ENCODE measurements at places on chromosomes 4 and X.

- no peak for DNase-seq
Observed at GRCh38 chr4:156798438-156798837, 173.2 kb downstream of the PDGFC start.

DNA sequence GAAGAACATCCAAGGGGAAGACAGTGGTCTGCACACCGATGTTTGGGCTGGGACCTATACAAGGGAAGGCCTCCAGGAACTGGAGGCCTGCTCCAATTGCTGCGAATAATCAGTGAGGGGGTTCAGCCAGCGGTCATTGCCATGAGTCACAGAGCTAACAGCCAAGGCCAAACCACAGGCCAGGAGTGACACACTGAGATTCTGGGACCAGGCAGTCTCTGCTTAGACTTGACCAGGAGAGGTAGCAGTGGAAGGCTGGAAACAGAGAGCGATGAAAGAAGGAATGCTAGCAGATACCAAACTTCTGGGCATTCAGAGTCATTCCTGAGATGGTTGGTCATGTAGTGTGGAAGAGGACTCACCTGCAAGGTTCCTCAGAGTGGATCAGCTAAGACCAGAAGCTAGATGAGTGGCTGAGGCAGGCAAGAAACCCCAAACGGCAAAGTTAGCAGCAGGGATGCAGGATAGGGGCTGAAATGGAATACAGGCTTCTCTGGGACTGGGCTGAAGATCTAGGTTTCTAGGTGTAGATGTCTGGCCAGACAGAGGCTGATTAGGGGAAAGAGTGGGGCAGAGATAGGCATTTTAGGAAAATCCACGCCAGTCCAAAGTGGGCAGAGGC, 54.7 kb downstream of the CNGA2 start:
- peak; percentile 24 for DNase-seq

DNA sequence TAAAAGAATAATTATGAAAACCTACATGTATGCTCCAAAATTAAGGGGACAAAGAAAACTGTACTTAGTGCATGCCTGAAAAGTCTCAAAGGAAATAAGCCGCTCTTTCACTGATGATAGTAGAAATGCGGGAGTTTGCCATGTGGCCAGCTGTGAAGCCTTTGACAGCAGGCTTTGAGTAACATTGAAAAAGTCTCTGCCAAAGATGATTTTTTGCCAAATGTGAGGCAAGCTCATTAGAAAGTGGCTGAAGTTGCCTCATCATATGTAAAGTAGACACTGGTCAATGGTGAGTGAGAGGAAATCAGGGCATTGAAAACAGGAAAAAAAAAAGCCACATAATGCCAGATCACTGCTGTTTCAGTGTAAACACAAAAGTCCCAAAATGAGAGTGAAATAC, 2360.1 kb downstream of the PCDH7 start:
- no peak for DNase-seq

DNA sequence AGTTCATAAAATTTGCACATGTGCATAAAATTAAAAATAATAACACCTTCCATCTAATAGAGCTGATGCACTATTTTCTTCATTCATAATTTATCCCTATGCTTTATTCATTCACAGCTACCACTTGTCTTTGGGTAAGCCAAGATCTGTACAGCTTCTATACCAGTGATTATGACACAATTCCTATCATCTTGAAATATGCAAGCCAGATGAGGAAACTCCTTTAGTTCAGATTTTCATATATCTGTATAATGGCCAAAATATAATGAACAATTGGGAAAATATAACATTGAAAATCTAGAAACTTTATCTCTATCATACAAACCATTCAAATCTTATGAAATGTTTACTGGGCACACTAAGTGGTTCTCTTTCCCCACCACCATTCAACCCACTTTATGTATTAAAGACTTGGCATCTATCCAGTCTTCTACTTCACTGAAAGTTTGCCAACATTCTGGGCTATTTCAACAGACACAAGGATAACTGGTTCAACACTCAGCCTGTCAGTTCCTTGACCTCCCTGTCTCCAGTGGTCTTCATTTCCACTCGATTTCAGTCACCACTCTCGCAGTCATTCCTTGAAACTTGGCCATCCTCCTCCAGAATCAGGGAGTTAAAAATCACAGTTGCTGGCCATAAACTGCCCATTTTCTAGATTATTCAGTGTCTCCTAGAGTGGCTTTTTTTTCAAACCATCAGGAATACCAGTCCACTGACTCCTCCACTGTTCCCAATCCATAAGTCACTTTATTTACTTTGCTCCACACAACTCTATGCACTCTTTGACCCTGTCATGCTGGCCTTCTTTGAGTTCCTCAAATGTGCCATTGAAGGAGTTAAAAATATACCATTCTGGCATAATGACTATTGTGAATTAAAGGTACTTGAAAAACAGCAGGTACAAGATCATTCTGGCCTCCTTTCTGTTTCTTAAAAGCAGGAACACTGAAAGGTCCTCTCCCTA, 85.5 kb downstream of the CAMK2D start:
- no peak for DNase-seq

DNA sequence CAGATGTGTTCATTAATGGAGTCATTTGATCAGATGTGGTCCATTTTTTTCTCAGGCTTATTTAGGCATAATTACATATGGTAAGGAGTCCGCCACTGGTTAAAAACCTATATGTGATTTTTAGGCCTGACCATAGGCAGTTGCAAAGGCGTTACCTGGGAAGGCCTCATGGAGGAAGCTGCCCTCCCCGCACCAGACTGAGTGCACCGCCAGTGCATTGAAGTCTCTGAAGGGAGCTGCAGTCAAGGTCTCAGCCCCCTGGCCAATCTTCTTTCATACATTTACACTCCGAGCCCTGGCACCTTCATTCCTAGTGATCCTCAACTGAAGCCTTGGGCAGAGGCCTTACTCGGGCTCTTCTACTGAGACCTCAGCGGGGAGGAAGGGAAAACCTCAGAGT, 898.2 kb upstream of the AGA start:
- no peak for DNase-seq

- DNase-seq = no peak
Observed at GRCh38 chr4:71239365-71239764, 99.5 kb upstream of the SLC4A4 start.

Data from HFF-Myc (cell line).